HuH-7.5 (cell line): ENCODE measurements at places on chromosomes 13 and 19.

DNA sequence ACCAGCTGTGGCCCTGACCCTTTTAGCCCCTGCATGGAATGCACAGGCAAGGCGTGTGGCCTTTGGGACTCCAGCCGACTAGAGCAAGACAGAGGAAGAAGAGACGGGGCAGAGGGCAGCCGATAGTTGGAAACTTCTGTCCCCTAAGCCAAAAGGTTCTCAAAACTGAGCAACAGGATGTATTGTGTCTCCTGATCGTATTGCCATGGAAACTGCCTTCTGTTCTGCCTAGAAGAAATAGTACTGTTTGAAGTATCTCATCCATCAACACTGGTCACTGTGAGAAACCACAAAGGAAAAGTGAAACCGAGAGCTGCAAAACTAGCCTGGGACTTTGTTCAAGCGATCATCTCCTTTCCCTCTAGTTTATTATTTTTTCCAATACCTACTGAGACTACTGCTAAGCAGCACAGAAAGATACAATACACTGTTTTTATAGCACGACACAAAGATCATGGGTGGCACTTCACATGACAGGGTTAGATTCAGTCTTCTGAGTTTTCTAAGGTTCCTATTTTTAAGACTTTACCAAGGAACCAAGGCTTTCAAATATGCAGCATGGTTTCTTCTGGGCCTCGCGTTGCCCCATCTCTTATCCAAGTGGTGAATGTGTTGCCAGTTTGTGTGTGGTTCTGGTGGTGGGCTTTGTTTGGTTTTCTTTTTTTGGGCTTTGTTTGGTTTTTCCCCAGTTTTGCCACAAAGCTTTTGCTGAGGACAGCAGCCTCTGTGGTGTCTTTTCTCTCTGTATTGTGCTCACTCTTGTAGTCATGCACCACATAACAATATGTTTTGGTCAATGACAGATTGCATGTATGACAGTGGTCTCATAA is 49.3 kb upstream of the GPR183 start:
- DNase-seq = no peak

GRCh38 chr13:31890946-31891345 is 140.6 kb upstream of the FRY start:
- no peak for DNase-seq

DNA sequence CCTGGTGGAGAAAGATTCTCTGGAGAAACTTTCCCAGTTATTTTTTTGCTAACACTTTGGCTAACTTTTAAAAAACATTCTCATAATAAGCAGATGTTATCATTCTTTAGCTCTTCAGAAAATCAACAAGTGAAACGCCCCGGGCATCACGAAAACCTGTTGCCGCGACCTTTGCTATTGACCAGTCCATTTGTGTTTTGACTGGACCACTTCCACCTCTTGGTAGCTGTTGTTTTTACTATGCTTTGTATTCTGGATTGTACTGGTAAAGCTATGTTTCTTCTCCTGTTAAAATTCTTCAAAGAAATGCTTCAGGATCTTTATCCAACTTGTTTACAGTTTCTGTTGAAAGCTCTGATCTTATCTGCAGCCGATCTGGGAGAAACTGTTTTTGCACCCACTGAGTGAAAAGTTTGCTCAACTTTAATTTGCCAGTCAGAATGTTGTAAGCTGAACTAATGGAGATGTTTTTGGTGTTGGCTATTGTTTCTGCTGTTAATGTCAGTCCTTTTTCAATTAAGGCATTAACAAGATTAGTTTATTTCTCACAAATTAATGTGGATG is 23.3 kb downstream of the UFM1 start:
- no peak for DNase-seq

DNA sequence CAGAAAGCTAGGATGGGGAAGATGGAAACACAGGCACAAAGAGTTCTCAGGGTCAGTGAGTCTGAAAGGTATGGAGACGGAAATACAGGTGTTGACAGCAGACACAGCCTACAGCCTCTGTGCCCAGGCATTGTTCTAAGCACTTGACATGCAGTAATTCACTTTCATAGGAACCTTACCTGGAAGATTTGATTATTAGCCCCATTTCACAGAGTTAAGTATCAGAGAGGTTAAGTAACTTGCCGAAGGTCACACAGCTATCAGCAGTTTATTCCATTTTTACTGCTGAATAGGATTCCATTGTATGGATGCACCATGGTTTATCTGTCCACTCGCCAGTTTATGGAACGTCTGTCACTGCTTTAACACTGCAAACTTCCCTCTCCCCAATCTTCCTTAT is 13.2 kb downstream of the KLK4 start:
- no peak for DNase-seq

- DNase-seq = no peak
Measured at GRCh38 chr13:51603716-51604115, 19.5 kb downstream of the WDFY2 start.

DNA sequence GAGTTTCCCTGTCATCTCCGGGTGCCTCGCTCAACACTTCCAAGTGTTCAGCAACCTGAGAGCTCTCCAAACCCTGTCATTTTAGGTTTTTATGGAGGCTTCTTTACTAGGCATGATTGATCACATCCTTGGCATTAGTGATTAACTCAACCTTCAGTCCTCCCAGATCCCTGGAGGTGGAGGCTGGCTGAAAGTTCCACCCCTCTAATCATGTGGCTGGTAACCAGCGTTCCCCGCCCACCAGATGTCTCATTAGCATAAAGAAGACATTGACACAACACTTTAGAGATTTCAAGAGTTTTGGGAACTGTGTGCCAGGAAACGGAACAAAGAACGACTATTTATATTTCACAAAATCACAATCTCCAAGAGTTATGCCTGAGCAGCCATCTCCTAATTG is 71.1 kb upstream of the RGCC start:
- no peak for DNase-seq

DNA sequence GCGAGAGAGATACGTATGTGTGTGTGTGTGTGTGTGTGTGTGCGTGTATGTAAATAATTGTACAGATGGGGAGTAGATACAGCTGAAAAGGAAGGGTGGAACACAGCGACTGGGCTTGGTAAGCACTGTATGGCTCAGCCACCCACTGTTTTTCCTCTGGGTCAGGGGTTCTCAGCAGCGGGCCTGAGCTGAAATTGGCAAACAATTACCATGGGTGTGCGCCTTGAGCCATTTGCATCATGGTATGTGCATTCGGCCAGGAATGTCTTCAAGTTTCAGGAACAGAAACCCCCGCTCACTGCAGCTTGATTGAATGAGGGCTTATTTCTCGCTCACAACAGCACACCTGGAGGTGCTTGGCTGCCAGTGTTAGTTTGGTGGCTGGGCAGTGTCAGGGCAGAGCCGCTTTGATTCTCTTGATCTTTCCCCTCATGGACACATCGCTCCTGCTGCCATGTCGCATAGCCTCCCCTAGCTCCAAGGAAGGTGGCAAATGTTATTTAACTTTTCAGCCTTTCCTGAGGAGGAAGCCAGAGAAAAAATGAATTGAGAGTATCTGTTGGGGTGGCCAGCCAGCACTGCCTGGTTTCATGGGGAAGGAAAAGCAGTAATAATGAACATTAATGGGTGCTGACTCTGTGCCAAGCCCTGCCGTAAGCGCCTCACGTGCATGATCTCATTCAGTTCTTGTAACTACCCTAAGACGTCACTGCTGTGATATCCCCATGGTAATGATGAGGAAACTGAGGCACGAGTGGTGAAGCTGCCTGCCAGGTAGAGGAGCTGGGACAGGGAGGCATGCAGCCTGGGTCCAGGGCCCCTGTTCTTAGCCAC is 126.9 kb downstream of the SIPA1L3 start:
- no peak for DNase-seq

DNA sequence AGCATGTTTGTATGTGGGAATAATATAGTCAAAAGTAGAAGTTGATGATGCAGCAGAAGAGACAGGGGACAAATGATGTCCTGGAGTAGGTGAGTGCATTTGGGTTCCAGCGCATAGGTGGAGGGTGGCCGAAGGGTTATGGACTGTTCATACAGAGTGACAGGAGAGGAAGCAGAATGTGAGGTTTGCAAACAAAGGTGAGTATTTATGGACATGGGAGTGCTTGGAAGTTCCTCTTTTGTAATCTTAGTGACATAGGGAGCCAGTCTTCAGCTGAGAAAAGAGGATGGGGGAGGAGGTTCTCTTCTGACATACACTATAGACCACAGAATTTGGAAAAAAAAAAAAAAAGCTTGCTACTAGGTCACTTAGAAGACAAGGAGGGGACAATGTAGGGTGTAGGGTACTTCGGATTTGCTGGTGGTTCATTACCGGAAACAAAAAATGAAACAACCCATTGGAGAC is 331.6 kb downstream of the DLEU7 start:
- no peak for DNase-seq

DNA sequence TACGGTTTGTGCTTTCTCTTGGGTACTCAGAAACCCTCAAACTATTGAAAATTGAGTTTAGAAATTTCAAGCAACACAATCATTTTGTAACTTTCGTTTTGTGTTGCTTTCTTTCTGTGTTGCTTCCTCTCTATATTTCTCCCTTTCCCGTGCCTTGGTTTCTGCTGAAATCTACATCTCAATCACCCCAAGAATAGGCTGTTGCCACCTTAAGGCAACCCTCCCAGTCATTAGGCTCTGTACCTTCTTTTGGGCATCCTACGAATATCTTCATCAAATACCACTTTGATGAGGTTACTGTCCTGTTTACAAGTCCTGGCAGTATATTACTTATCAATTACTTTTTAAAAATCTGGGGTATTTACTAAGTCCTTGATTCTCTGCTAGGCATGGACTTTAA is 621.6 kb downstream of the GPC6 start:
- DNase-seq = no peak

DNA sequence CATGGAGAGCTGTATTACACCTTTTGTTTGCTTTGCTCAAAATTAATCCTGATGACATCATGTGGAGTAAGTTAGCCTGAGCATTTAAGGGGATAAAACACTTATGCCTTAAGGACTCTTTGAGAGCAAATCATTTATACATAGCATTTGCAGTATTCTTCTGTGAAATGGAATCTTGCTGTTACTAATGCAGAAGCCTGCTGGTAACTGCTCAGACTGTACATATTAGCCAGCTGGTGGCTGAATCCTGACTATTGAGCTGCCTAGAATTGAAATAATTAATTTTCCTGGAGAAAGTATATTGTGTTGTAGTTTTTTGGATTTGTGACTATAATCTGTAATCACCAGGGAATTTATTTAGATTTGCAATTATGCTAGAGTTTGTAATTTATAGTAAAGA is 363.2 kb downstream of the GPC6 start:
- no peak for DNase-seq

DNA sequence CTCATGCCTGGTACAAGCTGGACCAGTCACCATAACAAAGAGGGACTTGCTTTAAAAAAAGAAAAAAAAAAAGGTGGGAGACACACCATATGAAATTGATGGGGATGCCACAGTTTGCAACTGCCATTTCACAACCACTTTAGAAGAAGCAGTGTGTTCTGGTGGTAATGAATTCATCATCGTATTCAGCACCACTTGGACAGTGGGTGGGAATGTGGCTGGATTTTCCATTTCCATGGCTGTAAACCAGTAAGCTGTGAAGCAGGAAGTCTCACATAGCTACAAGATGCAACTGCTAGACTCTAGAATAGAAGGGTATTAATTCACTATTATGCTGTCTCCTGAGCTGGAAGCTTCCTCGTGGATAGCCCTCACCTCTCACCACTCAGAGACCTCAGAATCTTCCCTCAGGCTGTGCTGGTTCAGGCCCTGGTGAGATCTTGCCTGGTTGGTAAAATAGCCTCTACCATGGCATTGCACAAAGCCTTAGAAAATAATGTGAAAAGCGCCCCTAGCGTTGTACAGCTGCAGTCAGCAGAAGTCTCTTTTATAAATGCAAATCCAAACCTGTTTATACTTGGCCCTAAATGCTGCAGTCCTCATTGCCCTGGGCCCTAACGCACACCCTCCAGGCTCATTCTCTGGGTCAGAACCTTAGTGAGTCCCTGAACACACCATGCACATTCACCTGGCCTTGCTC is 150.7 kb downstream of the KCTD15 start:
- DNase-seq = no peak

DNA sequence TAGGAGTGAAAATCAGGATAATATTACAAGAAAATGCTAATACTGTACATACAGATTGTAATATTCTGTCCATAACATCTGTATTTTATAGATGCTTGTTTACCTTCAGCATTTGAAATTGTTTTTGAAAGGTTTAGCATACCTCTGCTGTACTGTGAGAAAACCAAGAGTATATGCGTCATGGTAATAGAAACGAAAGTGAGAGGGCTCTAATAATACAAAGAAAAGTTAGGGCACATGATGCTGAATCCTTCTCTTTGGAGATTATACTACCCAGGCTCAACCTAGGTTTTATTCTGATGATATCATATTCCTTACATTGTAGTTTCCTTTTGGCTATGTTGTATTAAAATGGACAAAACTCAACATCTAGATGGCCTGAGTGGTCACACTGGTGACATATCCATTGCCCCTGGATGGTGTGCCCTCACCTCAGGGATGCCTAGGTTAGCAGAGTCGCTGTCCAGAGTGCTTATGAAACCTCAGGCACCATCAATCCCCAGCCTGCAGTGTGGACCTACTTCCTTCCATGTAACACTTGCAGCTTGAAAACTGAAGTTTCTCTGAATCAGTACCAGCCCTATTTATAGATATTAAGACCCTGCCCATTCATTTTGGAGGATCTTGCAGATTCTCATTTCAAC is 253.7 kb downstream of the KCTD12 start:
- no peak for DNase-seq
